RWPE2 (cell line): ENCODE measurements at places on chromosomes 12 and 14.
A peak's percentile ranks its signal among the peaks of the same experiment; 100 is the strongest.

DNA sequence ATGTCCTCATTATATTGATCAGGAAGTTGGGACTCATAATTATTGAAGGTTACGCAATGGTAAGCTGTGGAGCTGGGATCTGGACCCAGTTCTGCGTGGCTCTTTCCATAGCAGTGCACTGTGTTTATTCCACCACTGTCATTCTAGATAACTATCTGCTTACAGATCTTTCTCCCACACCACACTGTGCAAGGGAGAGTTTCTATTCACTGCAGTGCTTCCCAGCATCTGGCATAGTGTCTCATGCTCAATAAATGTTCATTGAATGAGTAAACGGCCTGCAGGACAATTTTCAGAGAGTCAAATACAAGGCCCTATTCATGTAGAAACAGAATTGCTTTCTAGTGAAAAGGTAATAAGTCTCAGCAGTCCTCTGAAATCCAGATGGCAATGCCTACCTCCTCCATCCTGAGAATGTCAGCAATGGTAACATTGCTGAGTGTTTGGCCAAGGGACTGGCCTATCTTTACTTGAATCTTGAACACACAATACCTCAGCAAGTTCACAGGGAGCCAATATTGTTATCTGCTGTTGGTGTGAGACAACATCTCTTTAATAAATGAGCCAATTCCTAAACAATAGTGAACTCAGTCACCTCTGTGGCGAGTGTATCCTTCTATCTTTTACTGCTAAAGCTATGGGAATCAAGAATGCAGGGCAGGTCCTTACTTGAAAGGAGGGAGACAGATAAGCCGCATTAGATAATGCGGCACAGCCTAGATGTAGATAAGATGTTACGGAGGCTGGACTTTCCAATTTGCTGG, 332.4 kb upstream of the PRICKLE1 start:
- DNase-seq: no peak

DNA sequence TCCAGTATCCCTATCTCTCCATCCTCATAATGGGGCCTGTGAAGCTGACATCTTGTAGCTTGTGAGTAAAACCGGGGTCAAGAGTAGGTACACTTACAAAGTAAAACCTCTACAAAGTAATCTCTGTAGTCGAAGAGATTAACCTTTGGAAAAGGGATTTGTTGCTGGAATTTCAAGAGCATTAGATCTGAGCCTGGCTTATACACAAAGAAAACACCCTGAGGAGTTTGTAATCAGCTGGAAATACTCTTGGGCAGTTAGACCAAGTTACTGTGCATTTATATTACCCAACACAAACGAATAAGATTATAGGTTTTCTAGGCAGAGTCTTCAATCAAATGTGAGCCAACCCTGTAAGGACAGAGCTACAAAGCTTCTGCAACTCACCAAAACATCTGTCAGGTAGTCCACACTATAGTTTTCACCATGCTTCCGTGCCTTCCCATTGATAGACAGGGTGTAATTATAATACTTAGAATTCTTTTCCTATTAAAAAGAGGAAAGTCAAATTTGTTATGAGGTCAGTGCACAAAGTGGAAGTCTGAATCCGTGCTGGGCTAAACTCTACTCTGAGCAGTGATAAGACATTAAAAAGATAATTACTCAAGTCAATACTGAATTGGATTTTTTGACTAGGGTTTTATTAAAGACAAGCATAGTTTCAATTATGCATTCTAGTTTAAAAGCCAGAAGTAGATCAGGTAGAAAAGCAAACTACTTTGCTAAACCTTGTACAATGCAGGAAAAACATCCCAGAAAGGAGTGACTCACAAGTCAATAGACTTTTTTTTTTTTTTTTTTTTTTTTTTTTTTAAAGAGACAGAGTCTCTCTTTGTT, 14.6 kb downstream of the GNS start:
- DNase-seq: no peak

DNA sequence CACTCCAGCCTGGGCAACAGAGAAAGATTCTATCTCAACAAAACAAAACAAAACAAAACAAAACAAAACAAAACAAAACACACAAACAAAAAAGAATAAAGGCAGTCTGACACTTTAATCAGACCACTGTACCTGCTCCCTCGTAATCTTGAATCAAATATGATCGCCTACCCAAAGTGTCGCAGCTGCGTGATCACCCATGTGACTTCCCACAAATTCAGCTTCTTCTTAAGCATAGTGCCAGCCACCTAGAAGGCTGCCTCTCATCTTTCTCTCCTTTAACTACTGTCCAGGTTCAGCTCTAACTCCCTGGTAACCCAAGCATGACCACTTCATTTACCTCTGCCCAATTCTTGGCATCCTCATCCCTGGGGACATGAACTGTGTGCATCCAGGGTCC, 37.4 kb downstream of the FMNL3 start:
- no peak for DNase-seq

DNA sequence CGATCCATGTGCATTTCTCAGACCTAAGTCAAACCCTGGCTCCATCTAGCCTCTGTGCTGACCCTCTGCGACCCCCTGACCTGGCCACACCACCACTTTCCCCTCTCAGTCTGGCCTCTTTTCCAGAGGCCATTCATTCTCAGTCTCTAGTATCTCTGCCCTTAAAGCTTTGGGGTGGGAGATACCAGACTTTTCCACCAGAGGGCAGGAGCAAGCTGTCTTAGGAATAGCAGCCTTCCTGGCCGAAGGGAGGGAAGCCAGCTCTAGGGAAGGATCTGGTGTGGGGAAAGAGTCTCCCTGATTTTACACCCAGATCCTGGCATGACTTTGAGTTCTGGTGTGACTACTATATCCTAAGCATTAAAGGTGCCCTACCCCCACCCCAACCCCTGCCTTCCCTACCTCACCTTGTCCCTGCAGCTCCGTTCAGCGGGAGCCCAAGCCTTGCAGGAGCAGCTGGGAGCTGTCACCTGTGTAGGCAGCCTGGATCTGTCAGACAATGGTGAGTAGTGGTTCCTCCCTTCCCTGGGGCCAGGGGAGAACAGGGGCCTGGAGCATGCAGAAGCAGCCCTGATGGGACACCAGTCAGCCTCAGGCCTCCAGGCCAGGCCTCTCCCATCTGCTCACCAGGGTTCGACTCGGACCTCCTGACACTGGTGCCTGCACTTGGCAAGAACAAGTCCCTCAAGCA, 6.6 kb downstream of the CARMIL3 start:
- peak; percentile 68 for DNase-seq
